ENCODE measurements at places on chromosomes 7 and 10.
A peak's percentile ranks its signal among the peaks of the same experiment; 100 is the strongest.

DNA sequence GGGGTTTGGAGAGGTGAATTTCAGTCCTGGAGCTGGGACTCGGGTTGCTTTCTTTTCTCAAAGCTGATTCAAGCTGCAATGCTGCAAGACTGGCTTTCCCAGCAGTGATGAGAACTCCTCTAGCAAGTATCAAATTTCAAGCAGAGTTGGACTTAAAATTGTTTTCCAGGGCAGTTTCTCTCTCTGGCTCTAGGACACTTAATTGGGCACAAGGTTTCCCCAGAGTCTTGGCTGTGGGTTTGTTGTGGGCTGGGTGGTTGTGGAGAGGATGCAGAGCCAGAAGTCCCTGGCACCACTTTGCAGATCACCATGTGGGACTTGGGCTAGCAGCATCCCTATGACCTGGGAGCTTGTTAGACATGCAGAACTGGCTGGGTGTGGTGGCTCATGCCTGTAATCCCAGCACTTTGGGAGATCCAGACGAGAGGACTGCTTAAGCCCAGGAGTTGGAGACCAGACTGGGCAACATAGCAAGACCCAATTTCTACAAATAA, 16.8 kb downstream of the AKR1B15 start:
- DNase-seq, result no peak

DNA sequence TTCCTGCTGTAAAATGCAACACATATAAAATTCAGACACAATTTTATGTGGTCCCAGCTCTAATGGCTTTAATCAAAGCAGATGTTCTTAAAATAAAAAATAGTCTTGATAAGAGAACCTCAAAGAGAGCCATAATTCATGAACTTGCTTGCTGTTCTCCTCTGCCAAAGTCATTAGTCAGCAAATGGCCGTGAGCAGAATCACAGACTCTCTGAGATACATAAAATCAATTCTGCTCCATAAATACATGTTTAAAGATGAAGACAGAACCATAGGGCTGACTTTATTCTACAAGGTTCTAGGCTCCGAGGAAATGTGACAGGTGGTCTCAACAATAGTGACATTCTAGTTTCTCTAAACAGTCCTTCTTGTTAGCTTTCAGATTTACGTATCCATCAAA, 29.8 kb downstream of the HSPA12A start:
- DNase-seq, result no peak

DNA sequence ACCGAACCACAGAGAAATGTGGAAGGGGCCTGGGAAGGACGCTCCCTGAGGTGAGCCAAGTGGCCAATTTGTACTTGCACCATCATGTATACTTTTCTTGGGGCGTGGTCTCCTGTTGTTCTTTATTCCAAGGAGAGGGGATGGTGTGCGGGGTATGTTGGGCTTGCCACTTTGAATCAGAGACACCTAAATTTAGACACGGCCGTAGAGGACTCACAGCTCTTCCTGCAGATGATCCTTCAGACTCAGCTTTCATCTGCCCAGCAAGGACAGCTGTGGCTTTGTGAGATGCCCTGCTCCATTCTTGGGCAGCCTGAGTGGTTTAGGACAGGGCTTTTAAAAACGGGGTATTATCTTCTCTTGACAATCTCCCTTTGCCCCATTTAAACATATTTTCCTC, 473.2 kb downstream of the REEP3 start:
- no peak for DNase-seq

DNA sequence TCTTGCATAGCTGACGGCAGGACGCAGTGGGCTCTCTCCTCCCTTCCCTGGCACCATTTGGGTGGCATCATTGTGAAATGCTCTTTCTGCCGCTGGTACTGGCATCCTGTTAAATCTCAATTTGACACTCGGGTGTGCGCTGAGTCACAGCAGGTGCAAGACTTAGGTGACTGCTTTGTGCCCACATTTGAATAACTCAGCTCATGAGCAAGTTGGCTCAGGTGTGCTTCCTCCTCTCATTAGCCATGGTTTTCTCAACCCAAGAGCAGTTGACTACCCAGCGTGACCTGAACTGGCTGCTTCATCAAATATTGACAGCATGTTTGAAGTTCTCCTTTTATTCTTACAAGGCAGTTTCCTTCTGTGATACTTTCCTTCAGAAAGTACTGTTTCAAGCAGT, 24.6 kb upstream of the NFE2L3 start:
- no peak for DNase-seq

- DNase-seq, result no peak
Measured at GRCh38 chr7:134419875-134420274, 39.0 kb downstream of the AKR1B1 start.

- peak; percentile 61 for DNase-seq
Measured at GRCh38 chr7:139675127-139676125, 102.4 kb downstream of the HIPK2 start.
